ENCODE measurements at places on chromosomes 7 and 10. TPM values are rescaled to one million over a fixed set of nuclear protein-coding genes. Genes with fewer than 3 reads are reported as not detected.
A peak's percentile ranks its signal among the peaks of the same experiment; 100 is the strongest.

ACTL6B gene
- not detected for total RNA-seq

UCMA gene
- not detected for total RNA-seq

OR2A25 gene
- total RNA-seq = not detected

AKR1C4 gene
- not detected for total RNA-seq

GRM3 gene
- not detected for total RNA-seq

SERPINE1 gene
- total RNA-seq = 0.44 TPM

UBE2D4 gene
- total RNA-seq = 6.2 TPM

DNA sequence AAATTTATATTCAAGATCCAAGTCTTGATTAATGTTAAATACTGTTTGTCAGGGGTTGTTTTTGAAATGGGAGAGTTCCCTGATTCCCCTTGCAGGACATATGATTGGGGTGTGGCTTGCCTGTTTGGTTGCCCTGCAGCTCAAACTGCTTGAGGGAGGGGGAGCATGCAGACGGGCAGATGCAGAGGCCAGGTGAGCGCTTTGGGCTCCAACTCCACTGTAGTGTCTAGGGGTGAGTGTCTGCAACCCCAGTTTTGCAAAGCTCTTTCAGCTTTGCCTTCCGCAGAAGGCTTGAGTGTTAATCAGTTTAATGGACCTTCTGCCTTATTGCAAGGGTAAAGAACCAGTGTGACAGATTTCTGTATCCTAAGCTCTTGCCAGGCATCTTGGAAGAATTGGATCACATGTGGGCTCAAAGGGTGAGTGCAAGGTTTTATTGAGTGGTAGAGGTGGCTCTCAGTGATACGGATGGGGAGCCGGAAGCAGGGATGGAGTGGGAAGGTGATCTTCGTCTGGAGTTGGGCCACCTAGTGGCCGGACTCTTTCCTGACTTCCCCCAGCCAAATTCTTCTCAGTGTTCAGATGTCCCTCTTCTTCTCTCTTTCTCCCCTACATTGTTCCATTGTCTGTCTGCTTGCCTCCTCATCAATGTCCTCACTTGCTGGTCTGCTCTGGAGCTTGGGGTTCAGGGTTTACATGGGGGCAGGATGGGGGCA lies 479.7 kb downstream of the ATRNL1 start:
- DNase-seq = no peak

- DNase-seq = no peak
Measured at GRCh38 chr10:29926693-29927048, 132.7 kb downstream of the JCAD start.

DNA sequence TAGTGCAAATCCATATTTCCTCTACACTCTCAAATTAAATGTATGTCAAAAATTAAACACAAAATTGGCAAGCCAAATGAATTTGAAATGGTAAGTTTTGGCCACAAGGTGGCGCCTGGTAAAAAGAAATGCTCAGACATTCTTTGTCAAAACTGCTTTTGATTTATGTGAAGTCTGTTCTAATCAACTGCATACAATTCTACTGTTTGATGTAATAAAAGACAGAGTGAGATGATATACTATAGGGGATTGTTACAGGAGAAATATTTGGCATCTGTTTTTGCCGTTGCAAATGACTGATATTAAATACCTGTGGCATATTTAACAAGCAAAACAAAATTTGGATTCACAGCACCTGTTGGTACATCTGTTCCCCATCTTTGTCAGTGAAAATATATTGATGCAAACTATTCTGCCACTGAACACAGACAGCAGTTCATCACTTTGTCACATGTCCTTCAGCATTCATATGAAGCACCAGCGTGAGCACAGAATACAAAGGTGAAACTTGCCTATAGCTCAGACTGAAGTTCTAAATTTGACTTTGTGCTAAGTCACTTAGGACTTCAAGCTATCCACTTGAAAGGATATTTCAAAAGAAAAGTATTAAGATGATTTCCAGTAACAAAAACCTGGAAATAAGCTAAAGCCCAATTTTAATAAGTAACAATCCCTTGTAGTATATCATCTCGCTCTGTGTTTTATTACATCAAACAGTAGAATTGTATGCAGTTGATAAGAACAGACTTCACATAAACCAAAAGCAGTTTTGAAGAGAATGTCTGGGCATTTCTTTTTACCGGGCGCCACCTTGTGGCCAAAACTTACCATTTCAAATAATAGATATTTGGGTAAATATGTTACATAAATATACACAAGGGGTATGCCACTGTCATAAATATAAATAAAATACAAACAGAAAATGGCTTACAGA lies 10.2 kb upstream of the CH25H start:
- no peak for DNase-seq

DNA sequence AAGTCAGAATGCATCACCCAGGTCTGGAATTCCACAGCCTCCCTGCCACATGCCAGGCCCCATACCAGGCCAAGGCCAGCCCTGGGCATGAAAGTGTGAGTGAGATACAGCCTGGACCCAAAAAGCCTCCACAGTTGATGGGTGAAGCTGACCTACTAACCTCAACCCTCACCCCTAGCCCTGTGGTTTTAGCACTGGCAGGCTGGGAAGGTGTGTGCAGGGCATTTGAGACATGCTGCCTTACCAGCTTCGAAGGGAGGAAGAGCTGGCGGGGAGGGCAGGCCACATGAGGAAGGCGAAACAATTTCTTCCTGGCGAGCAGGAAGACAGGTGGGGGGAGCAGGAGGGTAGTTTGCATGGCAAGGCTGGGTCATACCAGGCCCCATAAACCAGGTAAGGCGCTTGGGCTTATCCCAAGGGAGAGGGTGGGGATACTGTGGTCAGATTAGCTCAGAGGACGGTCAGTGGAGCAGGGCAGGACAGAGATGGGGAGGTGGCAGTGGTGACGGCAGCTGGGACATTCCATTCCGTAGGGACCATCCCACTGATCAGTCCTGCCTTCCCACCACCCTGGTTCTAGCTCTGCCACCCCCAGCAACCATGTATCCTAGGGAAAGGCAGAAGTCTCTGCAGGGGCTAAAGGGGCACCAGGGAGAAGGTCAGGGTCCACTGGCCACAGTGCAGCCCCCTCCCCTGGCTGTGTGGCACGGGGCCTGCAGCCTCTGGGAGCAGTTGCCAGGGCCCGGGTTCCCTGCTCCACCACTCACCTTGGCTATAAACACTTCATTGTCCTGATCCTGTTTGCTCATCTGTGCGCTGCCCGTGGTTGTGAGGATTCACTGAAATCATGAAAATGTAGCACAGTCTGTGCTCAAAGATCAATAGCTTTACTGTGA lies 155.8 kb downstream of the NRF1 start:
- no peak for DNase-seq

DNA sequence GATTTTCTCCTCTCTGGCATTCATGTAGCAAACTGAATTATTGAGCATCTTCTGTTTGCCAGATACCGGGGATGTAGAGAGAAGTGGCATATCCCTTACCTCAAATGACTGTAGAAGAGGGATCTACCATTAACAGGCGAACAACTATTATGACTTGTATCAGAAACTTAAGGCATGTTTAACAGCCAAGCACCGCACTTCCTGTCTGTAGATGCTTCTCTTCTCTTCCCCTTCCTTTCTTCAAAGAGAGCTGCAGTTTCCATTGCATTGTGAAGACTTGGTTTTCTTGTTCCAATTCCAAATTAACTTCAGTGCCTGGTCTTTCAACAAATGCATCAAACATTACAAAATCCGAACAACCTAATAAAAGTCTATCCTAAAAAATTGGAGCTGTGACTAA lies 49.3 kb downstream of the LRRC4 start:
- no peak for DNase-seq

GRCh38 chr10:102678842-102679289 lies 34.6 kb downstream of the TRIM8 start:
- no peak for DNase-seq

- peak; percentile 72 for DNase-seq
Measured at GRCh38 chr7:2399848-2400587, 3.4 kb upstream of the CHST12 start.

DNA sequence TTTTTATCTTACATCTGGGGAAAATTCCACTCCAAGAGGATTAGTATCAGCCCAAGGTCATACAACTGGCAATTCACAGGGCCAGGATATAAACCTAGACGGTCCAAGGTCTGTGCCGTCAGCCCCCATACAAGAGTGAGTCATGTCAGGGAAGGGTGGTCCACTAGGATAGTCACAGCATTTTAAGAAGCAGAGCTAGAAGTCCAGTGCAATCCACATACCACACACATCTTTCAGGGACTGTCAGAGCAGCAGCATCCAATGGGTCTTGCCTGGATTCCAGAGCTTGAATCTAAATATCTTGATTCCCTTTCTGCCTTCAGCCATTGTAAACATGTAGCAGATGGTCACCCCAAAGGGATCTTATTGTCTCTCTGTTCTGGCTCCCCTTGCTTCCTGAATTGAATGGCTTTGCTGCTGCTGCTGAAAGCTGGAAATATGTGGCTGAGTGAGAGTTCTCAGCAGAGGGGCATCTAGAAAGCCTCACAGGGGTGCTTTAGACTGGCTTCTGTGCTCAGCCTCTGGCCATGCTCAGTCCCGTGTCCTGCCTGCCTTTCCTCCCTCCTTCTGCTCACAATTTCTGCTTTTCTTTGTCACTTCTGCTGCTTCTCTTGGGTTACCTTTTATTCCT lies 9.9 kb upstream of the OR6V1 start:
- no peak for DNase-seq

- DNase-seq = no peak
Measured at GRCh38 chr7:45576249-45576929, 2.2 kb downstream of the ADCY1 start.

GRCh38 chr10:48554656-48555055 lies 50.2 kb downstream of the ARHGAP22 start:
- no peak for DNase-seq

DNA sequence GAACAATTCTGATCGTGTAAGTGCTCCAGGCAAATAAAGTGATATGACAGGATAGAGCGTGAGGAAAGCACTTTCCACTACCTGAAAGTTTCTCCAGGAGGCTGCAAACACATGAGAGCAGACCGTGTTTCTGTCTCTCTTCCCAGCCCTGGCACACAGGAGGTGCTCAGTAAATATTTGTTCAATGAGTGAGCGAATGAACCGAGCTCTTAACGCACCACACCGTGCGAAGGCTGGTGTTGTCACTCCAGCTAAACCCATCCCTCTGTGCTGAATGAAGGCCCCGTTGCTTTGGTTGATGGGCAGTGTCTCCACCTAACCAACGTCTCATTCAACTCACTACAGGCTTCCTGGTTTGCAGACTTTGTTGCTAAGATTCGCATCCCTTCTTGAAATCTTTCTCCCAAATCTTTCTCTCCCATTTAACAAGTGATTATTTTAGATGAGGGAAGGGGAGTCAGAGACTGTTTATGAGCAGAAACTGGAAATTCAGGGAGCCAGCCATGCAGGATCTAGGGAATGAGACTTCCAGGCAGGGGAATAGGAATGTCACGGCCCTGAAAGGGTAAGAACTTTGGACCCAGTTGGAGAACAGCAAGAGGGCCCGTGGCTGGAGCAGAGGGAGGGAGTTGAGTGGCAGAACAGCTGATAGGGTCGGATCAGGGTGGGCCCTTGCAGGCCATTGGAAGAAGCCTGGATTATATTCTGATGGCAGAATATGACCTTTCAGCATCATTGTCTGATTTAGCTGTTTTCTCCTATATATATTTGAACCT lies 282.6 kb downstream of the CAMK1D start:
- no peak for DNase-seq

GRCh38 chr7:20597339-20597738 lies 18.1 kb upstream of the ABCB5 start:
- no peak for DNase-seq

GRCh38 chr7:123979876-123980275 lies 53.0 kb downstream of the TMEM229A start:
- no peak for DNase-seq

DNA sequence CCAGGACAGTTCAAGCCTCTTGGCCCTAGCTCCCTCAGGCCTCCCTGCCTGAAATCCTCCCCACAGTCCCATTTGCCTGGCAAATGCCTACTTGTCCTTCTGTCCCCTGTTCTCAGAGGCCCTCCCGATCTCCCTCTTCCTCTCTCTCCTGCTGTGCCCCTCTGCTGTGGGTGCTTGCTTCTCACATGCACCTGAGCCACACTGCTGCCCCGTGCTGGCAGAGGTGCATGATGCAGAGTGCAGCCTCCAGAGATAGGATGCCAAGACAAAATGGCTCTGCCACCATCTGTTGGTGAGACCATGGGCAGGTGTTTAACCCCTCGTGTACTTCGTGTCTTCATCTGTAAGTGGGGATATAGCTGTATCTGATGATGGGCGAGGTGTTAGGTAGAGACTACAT lies 158.4 kb downstream of the RGS10 start:
- DNase-seq = no peak

- no peak for DNase-seq
Measured at GRCh38 chr7:94088560-94088959, 84.4 kb upstream of the BET1 start.

DNA sequence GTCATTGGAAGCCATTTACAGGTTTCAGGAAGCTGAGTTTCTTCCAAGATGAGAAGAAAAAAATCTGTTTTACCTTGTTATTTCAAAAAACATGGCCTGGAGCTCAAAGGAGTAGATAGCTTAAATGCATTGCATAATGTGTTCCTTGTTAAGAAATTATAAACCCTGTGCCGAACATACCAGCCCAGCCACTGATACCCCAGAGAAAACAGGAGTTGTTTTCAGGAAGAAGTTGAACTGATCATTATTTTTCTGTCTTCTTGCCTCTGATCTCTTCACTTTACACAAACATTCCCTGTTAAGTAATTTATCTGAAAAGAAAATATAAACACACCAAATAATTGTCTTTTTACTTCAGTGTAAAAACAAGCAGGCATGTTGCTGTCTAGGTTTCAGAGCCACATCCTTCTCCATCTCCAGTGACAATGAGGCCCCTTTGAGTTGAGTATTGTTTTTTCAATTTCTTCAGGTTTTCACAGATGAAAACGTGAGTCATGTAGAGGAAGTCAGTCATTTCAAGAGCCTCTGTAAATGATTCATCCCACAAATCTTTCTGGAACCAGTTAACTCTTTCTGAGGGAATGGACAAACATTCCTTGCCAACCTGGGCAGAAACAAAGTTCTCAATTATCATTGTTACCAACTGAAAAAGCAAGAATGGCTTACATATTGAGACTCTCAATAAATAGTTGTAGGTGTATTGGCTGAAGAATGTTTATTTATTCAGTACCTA lies 244.2 kb downstream of the IPMK start:
- DNase-seq = no peak

GRCh38 chr7:106772655-106773108 lies 92.4 kb upstream of the PIK3CG start:
- no peak for DNase-seq

GRCh38 chr10:23186697-23187096 lies 5.4 kb upstream of the PTF1A start:
- DNase-seq = no peak

- DNase-seq = no peak
Measured at GRCh38 chr7:2573761-2574160, 15.0 kb downstream of the IQCE start.

- DNase-seq = no peak
Measured at GRCh38 chr10:82815680-82816079, 940.7 kb downstream of the NRG3 start.

Data from activated naive CD8-positive, alpha-beta T cell treated with anti-CD3 and anti-CD28 coated beads, Interleukin-2, amount 10 ng/mL, durations not matched to agents 7 days and 5 days (primary cell).